ENCODE measurements at places on chromosomes 4 and X.

GRCh38 chr4:26319949-26320537 is 771 bp upstream of the RBPJ start:
- peak; percentile 22 for DNase-seq

DNA sequence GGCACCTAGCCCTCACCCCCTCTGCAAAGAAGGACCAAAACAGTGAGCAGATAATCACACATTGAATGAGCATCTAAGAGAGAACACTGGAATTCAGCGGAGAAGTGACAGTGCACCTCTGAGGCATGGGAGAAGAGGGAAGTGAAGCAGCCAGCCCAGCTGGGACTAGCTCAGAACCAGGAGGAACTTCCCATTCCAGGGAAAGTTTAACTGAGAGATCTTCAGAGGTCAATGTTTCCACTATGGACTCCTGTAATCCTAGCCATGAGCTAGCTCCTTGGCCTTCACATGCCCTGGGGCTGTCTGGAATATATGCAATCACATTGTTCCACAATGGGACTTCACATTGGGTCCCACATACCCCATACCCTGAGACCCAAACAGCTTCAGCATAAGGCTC is 24.4 kb downstream of the TLR6 start:
- DNase-seq, result no peak

GRCh38 chr4:21830272-21830671 is 118.3 kb downstream of the KCNIP4 start:
- DNase-seq, result no peak

GRCh38 chr4:143768007-143768591 is 67.6 kb upstream of the FREM3 start:
- DNase-seq, result no peak

- no peak for DNase-seq
Measured at GRCh38 chrX:52995987-52996331, 37.6 kb upstream of the FAM156A start.

GRCh38 chr4:149638073-149638472 is 177.6 kb downstream of the IQCM start:
- no peak for DNase-seq

DNA sequence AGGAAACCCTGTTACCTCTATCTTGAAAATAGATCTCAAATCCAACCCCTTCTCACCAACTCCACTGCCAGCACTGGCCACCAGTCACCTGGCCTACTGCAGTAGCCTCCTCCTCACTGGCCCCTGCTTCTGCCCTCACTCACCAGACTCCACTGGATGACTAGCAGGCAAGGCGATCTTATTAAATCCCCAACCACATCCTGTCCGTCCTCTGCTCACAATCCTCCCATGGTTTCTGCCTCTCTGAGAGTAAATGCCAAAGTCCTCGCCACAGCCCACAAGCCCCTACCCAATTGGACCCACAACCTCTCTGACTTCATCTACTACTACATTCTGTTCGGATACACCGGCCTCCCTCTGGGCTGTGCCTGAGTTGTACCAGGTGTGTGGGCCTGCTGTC is 5.4 kb upstream of the PIM2 start:
- DNase-seq, result no peak

- no peak for DNase-seq
Measured at GRCh38 chr4:25813448-25814106, 49.2 kb downstream of the SEL1L3 start.

DNA sequence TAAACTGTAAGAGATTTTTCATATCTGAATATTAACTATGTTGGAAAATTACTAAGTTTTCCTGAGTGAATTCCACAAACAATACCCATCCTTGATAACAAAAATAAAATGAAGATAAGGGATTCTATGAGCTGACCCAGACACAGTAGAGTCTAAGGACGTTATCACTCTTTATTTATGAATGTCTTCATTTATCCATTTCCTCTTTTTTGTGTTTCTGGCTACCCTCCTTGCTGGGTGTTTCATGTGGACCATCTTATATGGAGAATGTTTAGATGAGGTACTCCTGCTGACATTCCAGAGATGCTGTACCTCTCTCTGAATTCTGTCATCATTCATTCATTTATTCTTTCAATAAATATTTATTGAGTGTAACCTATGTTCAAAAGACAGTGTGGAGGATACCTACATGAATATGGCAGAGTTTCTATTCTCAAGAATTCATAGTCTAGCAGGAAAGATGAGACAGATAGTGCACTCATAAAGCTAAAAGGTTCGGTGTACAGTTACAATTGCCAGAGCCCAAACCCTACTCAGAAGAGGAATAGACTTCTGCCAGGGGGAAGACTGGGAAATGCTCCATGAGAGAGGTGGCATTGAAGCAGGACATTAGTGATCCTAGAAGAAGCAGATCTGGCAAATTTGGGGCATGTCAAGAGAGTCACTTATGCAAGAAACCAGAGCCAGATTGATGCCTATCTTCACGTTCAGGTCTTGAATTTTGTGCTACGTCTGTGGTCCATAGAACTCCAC is 195.8 kb downstream of the MAML3 start:
- DNase-seq, result no peak

DNA sequence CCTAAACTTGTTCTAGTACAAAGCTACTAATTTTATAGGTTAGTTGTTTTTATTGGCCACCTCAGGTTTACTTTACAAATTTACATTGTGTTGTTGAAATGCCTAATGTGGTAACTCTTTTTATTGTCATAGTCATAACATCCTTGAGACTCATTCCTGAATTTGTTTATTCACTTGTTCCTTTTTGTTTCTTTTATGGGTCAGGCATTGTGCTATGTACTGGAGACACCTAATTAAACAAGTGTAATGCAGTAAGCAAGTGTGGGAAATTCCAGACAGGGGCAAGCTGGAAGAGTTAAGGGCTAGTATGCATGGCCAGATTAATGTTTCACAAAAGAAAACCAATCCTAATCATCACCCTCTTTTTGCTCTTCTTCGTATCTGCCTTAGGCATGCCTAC is 30.5 kb upstream of the TTC29 start:
- no peak for DNase-seq

DNA sequence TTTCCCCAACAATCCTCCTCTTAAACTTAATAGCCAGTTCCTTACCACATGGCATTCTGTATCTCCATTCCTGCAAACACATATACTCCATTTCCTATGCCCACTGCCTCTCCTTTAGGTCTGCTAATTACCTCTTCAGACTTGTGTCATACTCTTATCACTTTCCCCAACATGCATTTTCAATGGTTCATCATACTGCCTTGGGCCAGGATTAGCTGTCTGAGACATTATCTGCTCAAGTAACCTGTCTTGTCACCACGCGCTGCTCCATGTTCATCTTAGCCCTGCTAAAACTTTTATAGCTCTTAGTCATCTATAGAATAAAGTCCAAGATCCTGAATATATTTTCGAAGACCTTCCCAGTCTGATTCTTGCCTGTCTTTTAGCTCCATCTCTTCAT is 224.1 kb upstream of the GK2 start:
- no peak for DNase-seq

GRCh38 chrX:75118296-75118695 is 37.8 kb downstream of the ABCB7 start:
- DNase-seq, result no peak

DNA sequence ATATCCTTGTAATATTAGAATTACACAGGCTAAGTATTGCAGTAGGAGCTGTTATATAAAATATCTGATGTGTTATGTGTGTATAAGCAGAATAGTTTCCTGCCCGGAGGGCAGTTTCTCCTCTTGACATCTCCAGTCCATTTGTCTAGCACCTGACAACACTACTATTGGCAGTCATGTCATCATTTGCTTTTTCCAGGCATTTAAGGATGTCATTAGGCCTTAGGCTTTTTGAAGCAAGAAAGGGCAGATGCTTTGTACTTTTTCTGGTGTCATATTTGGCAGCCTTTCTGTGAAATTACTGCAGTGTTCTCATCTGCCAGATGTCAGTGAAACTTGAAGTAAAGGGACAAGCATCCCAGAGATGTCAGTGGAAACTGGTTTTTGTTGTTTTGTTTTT is 2017.6 kb upstream of the IGFBP7 start:
- DNase-seq, result no peak

DNA sequence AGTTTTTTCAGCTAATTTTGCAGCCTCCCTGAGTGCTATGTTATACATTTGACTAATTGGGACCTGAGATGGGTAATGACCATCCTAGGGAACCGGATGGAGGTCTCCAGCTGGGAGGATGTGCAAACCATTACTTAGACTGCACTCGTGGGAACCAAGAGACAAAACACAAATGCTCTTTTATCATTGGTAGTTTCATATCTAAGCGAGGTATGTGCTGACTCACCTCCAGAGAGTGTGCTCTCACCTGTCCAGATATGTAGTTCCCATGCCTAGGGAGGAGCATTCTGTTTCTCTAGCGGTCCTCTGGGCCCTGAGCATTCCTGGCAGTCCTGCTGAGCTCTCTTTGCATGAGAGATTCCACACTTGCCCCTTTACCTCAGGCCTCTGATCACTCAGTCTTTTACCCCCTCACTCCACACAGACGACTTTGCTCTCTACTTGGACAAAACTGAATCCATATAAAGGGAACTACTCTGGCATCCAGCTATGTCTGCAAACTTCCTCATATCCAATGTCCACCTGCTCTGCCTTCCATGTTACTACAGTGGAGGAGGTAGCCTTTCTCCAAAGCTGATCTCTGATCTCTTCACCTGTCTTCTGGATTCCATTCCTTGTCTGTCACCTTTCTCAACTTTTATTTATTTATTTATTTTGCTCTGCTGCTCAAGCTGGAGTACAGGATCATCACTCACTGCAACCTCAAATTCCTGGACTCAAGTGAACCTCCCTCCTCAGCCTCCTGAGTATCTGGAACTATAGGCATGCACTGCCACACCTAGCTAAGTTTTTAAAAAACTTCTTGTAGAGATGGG is 88.4 kb downstream of the LRP2BP start:
- DNase-seq, result no peak

GRCh38 chrX:54043541-54044125 is 640 bp downstream of the PHF8 start:
- DNase-seq, result peak; percentile 30

DNA sequence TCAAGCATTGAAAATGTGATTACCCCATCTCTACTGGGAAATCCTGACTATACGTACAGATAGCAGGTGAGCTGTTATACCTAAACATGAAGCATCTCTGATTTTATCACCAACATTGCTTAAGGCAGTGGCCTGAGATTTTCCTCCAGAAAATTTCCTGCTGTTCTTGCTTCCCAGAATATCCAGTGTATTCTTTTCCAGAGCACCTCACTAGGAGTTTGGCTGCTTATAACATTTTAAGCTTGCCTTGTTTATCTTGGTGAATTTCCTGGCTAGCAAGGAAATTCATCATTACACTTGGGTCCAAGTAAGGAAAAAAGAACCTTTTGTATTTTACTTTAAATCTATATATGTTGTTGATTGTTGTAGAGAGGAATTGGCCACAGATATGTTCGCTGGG is 73.0 kb upstream of the CLCN4 start:
- DNase-seq, result no peak

GRCh38 chr4:72505314-72505744 is 63.7 kb downstream of the ADAMTS3 start:
- no peak for DNase-seq

DNA sequence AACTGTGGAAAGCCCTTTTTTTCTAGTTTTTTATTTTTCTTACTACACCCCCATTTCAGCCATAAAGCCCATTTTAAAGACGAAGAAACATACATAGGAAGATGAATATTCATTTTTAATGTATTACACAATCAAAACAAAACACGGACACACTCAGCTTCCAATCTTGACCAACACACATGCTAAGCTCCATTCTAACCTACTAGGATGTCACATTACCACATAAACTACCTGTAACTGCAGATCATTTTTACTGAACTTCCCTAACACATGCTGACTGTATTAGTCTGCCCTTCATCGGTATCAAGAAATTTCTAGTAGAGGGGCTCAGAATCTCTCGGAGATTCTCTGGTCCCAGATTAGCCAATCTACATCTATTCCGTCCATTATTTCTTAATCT is 1.8 kb downstream of the CCNI start:
- no peak for DNase-seq

GRCh38 chr4:145720656-145721055 is 40.7 kb downstream of the C4orf51 start:
- no peak for DNase-seq

DNA sequence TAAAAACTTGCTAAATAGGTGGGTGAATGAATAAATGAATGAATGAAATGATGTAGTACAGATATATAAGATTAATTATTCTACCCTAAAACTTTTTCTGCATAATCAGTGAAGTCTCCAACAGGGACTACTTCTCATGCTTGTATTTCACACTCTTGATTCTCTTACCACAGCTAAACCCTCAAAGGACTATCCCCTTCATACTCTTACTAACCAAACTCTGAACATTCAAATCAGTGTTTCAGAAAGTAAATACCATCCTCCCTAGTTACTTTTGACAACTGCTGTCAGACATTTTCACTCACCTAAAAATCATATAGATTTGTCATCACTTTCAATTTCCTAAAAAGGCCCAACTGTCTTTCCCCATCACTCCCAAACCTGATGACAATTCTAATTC is 234.3 kb upstream of the HHIP start:
- no peak for DNase-seq

DNA sequence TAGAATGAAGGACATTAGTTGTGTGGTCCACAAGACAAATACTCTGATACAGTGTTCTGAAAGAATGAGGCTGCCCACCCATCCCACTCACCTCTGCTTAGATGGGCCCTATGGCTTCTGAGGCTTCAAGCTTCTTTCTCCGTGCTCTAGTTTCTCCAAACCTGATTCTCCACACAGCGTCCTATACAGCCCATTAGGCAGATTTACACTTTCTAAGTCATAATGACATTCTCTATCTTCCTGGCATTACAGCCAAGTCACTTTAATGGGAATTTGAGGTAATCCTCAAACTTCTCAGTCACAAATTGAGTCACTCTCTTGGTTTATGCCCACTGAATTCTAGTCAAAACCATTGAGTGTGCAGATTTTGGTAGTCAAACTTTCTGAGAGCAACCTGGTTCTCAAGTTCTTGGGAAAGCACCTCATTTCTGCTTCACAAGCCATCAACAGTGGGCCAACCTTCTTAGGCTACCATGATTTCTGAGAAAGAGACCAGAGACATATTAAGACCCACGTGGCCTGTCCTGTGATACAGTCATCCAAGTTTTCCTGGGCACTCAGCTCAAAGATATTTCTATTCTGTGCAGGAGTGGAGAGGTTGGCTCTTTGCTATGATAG is 6.2 kb upstream of the SETD7 start:
- no peak for DNase-seq

- no peak for DNase-seq
Measured at GRCh38 chr4:3700223-3700622, 66.0 kb upstream of the ADRA2C start.

DNA sequence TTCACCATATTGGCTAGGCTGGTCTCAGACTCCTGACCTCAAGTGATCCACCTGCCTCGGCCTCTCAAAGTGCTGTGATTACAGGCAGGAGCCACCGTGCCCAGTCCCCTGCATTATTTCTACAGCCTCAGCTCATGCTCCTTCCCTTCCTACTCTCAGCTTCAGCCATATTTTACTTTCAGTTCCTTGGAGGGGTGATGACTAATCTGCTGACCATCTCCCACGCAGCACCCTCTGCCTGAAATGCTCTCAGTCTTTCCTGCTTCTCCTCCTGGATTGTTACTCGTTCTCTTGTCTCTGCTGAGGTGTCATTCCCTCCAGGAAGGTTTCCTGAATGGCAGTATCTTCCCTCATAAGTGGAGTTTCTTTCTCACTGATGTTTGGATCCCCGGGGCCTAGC is 63.3 kb downstream of the MOSPD2 start:
- DNase-seq, result no peak

- DNase-seq, result no peak
Measured at GRCh38 chr4:122705009-122705408, 27.5 kb upstream of the BBS12 start.
